ENCODE measurements at places on chromosomes 16 and 17.

- peak; percentile 78 for DNase-seq
These were observed 31.5 kb downstream of the SIAH1 start for GRCh38 chr16:48353565-48354163.

- DNase-seq: no peak
These were observed 38.4 kb downstream of the CFDP1 start for GRCh38 chr16:75394941-75395340.

DNA sequence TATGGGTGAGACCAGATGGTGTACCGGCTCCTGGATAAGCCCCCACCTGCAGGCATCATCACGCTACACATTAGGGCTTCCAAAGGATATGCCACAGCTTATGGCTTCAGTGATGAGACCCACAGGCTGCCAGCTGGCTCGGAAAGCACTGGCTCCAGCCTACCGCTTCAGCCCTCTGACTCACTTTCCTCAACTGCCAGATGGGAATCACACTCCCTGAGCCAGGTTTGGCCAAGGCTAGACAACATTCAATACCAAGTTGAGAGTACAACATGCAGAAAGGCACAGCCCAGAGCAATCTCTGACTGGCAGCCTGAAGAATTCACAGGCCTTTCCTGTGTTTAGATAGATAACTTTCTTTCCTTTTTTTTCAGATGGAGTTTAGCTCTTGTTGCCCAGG is 10.3 kb downstream of the CENPV start:
- no peak for DNase-seq

DNA sequence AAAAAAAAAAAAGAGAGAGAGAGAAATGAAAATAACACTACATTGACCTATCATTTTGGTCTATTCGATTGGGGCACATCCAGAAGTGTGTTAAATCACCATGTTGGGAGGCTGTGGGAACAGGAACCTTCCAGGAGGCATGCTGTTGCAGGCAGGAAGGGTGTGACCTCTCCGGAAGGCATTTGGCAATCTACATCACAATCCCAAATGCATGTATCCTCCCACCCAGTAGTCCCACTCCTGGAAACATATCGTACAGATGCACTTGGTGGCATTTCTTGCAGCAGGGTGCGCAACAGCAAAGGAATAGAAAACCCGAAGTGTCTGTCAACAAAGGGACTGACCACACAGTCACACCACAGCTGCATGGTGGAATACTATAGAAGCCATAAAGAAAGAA is 7.9 kb downstream of the PLLP start:
- DNase-seq: no peak

GRCh38 chr16:60816461-60816860 is 1219.8 kb downstream of the CDH8 start:
- no peak for DNase-seq

- DNase-seq: no peak
These were observed 514 bp downstream of the THRA start for GRCh38 chr17:40063187-40063771.

- no peak for DNase-seq
These were observed 77.2 kb upstream of the IRX3 start for GRCh38 chr16:54363766-54364165.

GRCh38 chr16:84461029-84461412 is 43.4 kb downstream of the MEAK7 start:
- no peak for DNase-seq

- no peak for DNase-seq
These were observed 86.3 kb upstream of the TNRC6C start for GRCh38 chr17:77872199-77872598.

DNA sequence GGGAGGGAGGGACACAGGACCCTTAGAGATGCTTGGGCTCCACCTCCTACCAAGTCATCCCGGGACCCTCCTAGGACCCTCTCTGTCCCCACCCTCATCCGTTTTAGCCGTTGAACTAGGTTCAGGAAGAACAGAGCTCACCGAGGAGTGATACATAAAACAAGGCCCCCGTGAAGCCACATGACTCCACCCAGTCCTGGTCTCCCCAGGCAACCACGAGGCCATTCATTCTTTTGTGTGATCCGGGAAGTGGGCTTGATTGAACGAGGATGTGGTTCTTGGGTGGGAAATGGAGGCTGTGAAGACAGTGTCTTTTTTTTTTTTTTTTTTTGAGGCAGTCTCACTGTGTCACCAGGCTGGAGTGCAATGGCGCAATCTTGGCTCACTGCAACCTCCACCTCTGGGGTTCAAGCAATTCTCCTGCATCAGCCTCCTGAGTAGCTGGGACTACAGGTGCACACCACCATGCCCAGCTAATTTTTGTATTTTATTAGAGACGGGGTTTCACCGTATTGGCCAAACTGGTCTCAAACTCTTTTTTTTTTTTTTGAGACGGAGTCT is 14.8 kb downstream of the TRARG1 start:
- DNase-seq: peak; percentile 87

GRCh38 chr17:62062944-62063343 is 2.1 kb downstream of the MED13 start:
- no peak for DNase-seq

GRCh38 chr17:19730843-19731242 is 14.5 kb upstream of the SLC47A2 start:
- DNase-seq: no peak

DNA sequence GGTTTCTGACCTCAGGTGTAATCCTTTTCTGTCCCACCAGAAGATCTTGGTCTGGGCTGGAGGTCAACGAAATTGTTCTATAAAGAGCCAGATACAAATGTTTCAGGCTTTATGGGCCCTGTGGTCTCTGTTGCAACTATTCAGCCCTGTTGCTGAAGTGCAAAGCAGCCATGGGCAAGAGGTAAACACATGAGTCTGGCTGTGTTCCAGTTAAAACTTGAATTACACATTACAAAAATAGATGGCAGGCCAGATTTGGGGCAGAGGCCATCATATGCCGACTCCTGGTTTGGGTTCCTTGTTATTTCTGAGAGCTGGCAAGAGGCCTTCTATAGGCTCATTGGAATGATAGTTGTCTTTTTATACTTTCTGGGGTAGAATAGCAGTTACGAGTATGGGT is 114.4 kb downstream of the SDR42E1 start:
- no peak for DNase-seq

DNA sequence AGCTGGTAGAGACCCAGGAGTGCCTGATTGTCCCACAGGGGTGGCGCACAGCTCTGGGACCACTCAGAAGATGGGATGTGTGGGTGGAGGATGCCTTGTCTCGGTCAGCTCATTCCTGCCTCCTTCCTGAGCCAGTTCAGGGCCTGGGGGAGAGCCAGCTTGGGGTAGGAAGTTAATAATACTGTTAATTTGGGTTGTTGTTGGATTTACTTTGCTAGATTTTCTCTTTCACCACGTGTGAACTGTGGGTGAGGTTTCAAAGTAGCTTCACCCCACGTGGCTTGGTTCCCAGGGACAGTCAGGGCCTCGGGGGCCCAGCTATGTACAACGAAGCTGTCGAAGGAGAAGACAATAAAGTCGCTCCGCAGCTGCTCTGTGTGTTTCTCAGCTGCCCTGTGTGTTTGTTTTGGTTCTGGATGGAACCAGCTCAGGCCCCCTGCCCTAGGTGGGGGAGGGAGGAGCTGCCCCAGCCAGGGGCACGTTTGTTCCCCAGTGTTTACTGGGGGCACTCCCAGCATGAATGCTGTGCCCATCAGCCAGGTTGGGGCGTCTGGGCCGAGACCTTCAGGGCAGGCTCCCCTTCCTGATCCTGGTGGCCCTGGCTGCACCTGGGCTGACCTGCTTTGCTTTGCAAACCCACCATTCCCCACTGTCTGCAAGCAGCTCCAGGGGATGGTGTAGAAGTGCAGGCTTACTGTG is 2.3 kb downstream of the NUDT16L1 start:
- no peak for DNase-seq

- DNase-seq: no peak
These were observed 104.2 kb downstream of the CDK5R1 start for GRCh38 chr17:32590974-32591373.

DNA sequence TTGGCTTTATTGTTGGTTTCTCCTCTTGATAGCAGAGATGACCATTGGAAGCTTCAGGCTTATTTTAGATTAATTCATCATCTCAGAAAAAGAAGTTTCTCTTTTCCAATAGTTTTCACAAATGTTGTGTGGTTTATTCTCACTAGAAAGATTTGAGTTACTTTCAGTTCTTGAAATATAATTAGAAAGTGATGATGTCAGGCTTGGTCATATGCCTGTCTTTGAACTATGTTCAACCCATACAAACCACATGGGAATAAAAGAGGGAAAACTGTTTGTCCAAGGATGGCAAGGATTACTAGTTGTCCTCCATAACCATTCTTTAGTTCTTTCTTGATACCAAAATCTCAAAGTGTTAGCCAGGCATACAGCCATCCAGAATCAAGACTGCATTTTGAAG is 3.7 kb upstream of the HS3ST2 start:
- no peak for DNase-seq

- no peak for DNase-seq
These were observed 548 bp downstream of the TBX2 start for GRCh38 chr17:61400066-61400716.

- no peak for DNase-seq
These were observed 231.6 kb upstream of the CDH5 start for GRCh38 chr16:66134875-66135274.

DNA sequence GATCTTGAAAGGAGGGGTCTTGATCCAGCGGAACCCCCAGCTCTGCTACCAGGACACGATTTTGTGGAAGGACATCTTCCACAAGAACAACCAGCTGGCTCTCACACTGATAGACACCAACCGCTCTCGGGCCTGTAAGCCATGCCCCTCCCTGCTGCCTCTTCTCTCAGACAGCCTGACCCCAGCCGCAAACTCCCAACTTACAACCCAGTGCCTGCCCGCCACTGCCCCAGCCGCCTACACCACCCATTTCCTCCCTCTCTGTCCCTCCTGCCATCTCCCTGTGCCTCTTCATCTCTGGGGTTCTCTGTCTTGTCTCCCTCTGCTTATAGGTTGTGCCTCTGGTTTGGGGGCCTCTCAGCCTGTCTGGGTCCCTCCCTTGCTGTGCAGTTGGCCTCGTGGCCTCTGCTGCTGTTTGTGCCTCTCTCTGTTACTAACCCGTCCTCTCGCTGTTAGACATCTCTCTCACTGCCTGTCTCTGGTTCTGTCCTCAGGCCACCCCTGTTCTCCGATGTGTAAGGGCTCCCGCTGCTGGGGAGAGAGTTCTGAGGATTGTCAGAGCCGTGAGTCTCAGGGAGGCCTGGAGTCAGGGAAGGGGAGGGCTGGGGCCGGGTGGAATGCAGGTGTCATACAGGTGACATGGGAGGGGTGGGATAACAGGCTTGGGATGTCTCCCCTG is 9.6 kb downstream of the ERBB2 start:
- DNase-seq: no peak

- DNase-seq: peak; percentile 67
These were observed 46.6 kb upstream of the NUDT7 start for GRCh38 chr16:77675464-77676324.

GRCh38 chr17:29158488-29159275 is 21.5 kb downstream of the MYO18A start:
- DNase-seq: no peak

DNA sequence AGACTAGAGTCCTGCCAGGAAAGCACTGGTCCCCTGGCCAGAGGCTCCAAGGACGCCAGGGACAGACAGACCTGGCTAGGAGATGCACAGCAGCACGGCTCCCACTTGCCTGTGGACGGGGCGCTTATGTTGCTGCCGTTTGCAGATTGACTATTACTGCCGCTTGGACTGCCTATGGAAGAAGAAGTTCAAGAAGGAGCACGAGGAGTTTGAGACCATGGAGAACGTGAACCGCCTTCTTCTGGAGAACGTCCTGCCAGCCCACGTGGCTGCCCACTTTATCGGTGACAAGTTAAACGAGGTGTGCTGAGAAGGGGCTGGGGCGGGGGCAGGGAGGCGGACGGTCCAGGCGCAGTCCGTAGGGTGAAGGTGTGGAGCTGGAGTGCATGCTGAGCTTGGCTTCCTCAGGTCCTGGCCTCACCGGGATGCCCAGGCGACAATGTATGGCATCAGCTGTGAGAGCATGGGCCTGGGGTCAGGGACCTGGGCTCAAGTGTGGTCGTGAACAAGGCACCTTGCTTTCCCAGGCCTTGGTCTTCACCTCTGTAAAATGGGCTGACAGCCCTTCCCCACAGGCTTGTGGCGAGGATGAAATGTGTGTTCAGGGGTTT is 45.6 kb downstream of the ADCY7 start:
- DNase-seq: no peak

DNA sequence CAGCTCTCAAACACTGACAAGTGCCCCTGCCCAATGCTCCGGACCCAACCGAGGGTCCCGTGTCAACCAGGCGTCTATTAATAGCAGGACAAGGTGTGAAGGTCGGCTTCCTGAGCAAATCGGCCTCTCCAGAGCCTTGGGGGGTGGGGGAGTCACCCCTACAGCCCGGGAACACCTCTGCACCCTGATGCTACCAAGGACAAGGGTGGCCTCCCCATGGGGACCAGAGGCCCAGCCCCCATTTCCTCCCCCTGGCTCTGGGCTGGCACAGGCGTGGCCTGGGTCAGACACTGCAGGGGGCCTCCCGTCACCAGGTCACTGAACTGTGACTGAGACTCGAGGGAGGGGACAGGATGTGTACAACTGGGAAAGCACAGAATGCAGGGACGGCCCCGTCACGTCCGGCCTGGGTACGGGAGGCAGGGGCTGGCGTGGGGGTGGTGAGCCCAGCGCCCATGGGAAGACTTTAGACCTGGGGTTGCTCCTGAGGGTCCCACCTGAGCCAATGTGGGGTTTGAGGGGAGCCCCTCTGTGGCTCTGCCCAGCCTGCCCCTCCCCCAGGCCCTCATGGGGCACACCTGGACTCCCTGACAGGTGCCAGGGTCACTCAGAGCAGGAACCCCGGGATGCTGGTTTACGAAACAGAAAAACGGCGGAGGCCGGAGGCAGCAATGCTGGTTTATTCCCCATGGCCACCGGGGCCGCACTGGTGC is 579 bp upstream of the CYBA start:
- peak; percentile 73 for DNase-seq

GRCh38 chr16:15640966-15641365 is 2.0 kb downstream of the MARF1 start:
- no peak for DNase-seq

GRCh38 chr17:71084219-71084618 is 914.9 kb downstream of the KCNJ2 start:
- DNase-seq: no peak

DNA sequence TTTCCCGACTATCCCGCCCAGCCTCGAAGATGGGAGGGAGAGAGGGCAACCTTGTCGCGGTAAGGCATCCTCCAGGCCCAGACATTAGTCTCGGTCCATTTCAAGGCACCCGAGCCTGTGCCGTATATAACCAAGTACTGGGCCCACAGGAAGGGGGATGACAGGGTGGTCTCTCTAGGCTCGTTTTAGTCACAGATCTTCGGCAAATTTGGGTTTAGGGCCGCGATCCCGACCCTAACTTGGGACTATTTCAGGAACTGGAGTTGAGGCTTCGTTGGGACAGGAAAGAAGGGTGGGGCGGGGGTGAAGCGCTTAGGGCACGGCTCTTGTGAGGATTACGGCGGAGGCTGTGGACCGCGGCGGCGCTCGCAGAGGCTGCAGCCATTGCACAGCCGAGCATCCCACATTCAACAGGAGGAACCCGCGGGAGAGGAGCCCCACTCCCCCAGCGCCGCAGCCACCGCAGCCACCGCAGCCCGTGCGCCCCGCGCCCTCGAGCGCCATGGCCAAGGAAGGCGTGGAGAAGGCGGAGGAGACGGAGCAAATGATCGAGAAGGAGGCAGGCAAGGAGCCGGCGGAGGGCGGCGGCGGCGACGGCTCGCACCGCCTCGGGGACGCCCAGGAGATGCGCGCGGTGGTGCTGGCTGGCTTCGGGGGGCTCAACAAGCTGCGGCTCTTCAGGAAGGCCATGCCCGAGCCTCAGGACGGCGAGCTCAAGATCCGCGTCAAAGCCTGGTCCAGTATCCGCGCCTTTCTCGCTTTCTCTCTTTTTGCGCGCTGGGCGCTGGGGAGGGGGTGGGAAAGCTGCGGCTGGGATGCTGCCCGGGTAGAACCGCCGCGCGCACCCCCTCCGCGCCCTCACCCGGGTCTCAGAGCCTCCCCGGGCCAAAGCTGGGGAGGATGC is at the start of gene VAT1L:
TSS of gene VAT1L (plus strand) at position 384 of the 904 bp plus-strand sequence. CDS start at position 503, 119 bp downstream.
- no peak for DNase-seq

Measured in CD4-positive, alpha-beta T cell treated with Interleukin-4 for 4 hours (primary cell).